EL (cell line): ENCODE measurements at places on chromosomes 2 and 18.

DNA sequence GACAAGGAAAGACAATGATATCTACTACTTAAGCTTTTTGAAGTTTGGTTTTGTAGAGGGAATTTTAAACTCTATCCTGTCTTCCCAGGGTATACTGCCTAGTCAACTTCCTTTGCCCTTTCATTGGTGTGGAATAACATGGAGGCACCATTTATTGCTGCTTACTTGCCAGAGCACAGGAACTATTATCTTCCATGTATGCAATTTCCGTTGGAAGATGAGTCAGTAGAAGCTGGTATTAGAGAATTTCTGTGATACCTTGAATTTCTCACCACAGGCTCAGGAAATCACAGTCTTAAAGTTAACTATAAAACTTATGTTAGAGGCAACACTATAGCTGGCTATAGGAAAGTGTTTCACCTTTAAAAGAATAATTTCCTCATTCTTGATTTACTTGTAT lies 40.9 kb upstream of the RGPD4 start:
- no peak for DNase-seq

- DNase-seq, result peak; percentile 88
These were observed 275.7 kb upstream of the FN1 start for GRCh38 chr2:215711471-215712034.

- DNase-seq, result no peak
These were observed 6.7 kb downstream of the LAPTM4A start for GRCh38 chr2:20044778-20045177.

DNA sequence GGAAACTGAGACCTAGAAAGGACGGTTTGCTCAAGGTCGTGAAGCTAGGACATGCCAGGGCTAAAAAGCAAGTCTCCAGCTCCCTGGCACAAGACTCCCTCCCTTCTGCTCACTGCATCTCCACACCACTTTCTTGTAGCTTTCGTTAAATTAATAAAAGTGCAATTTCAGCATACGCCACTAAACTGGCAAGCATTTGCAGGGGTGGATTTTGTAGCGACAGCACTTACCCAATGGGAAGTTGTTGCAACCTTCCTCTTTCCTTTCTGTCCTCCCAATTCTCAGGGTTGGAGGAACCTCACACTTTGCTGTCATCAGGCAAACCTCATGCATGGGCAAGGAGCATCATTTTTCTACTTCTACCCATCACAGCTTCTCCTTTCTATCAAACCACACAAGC lies 7.4 kb upstream of the RHOB start:
- no peak for DNase-seq

DNA sequence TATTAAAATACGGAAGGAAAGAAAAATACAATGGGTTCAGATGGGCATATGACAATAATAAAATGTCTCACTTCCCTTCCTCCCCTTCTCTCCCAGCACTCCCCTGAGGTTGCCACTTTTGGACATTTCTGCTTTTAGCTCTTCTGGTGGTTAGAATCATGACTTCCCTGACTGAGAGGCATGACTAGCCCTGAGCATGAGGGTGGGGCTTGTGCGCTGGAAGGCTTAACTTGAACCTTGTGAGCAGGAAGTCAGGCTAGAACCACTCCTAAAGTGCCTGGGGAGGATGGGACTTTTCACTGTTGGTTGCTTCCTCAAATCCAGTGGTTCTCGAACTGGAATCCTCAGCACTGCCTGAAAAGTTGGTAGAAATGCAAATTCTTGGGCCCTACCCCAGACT lies 19.7 kb upstream of the ARHGAP25 start:
- DNase-seq, result no peak

DNA sequence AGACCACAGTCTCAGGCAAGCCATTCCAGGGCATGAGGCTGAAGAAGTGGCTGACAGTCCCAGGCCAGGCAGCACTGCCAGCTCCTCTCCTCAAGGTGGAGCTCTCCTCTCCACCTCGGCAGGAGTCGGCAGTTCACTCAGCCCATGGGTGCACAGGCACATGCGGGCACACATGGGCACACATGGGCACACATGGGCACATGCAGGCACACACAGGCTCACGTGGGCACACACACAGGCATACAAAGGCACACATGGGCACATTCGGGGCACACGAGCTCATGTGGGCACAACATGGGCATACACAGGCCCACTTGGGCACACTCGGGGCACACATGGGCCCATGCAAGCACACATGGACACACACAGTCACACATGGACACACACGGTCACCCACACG lies 65.3 kb upstream of the TAF1B start:
- no peak for DNase-seq

DNA sequence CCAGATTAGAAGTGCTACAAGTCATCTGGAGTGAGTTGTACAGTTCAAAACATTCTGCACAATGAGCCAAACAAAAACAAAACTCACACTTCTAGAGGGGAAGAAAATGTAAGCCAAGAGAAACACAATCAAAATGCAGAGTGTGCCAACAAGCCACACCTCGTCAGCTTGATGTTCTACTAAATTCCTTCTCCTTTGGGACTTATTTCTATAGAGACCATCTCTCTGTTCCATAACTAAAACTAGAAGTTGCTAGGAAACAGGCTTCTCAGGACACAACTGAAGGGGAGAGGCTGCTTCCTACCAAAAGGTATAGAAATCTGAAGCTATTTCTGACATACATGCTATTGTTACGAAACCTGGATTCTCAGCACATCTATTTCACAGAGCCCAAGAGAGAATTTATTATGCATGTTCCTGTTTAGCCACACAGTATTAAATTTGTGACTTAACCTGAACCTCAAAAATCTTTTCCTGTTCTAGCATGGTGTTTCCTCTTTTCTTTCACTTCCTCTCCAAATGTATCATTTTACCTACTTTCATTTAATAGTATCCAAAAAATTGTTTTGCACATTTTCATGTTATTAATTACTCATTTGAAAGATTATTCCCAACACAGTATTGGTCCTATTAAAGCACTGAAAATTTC lies 211.4 kb upstream of the CCDC150 start:
- no peak for DNase-seq
